Activated CD8-positive, alpha-beta memory T cell treated with anti-CD3 and anti-CD28 coated beads for 1 hour (primary cell): ENCODE measurements at places on chromosomes 2 and 18.

DNA sequence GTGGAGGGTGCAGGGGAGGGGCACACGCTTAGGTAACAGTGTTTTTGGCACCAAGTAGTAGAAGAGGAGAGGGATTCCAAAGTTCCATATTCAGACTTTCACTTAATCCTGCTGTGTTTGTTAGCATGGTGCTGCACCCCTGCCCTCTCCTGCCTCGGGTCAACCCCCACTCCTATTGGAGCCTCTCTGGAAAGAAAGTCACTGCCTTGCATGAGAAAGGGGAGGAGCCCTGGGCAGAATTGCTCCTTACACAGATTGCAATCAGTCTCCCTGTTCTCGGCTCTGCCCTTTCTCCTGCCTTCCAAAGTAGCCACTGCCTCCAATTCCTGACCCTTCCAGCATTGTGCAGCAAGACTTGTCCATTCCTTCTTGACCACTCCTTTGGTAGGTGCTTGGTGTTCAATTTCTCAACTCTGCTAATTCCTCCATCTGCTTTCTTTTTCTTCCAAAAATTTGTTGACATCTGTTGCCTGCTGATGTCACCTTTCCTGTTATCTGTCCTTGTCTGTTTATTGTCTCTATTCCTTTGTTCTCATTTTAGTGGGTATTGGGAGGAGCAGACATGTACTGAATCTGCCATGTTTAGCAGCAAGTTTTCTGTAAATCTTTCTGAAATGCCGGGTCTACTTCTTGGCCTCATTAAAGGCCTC lies 225.4 kb downstream of the LOXHD1 start:
- DNase-seq: no peak

GRCh38 chr2:169818241-169818640 lies 6.5 kb downstream of the METTL5 start:
- DNase-seq: no peak

GRCh38 chr2:143192716-143193115 lies 63.5 kb downstream of the ARHGAP15 start:
- no peak for DNase-seq

GRCh38 chr2:107542314-107542740 lies 284.4 kb upstream of the RGPD4 start:
- DNase-seq: no peak

- DNase-seq: no peak
These were observed 162.6 kb upstream of the SIX3 start for GRCh38 chr2:44778671-44779476.

- no peak for DNase-seq
These were observed 184.5 kb upstream of the VRK2 start for GRCh38 chr2:57862153-57862552.

DNA sequence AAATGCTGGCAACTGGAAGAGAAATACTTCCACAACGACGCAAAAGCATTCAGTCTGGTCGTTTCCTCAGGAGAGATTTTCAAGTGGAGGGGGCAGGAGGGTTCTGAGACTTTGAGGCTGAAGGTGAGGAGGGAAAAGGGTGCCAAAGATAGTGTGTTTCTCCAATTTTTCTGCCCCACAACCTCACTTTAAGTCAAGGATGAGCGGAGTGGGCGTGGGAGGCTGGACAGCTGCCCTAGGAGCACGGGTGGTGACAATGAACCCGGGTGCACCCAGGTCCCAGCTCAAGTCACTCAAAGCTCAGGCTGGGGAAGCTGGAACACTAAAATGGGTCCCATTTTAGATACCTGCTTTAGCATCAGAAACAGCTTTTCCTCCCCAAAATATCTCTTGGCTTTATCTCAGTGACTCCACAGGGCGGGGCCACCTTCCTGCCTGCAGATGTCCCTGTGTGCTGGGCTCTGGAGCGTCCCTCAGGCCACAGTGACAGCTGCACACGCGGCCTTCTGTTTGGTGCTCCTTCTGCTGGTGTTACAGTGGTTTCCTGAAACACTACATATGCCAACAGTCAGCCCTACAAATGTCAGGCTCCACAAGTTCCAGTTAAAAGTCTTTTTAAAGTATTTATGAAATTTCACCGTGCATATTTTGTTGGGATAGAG lies 1.4 kb upstream of the MBP start:
- no peak for DNase-seq

GRCh38 chr18:47118981-47119380 lies 31.3 kb downstream of the HDHD2 start:
- no peak for DNase-seq

DNA sequence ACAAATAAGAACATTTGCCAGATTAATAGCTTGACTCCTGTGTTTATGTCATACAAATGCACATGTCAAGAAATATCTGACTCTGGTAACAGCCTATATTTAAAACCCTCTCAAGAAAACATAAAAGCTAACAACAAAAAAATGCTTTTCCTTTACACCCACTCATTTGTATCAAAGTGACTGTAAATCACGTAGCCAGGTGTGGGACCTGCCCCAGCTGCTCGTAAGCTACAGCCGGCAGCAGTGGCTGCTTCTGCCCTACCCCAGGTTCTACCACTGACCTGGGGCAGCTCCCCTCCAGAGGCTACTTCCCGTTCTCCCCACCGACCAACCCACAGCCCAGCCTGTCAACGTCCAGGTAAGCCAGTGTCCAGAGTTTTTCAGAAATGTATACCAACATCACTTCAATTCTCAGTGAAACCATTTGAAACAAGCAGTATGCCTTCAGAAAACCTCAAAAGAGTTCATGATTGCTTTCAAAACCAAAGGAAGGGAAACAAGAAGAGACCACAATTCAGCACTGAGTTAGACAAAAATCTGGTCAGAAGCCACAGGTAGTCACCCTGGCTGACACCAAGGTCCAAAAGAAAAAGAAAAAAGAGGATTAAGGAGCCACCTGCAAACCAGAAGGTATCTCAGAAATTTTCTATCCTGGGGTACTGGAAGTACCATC lies 40.4 kb downstream of the KIDINS220 start:
- DNase-seq: no peak

DNA sequence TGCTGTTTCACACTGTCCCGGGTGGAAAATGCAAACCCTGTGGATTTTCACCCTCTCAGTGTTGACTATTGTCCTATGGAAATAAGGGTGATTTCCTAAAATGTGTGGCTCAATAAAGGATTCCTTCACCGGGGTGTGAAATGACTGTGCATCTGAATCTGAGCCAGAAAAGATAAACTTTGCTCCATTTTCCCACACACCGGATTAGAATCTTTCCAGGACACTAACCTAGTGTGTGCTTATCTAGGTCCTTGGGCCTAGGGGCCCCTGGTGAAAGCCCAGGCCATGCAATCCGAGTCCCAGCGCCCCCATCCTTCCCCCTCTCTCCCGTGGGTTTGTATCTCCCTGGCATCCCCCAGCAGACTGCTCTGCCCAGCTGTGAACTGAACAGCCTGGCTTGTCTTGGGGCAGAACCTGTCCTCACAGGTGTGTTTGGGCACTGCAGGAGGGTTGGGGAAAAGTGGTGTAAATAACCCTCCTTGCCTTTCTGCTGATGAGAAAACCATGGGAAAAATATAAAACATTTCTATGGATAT lies 17.3 kb downstream of the KLHL29 start:
- DNase-seq: no peak

GRCh38 chr2:71379086-71379485 lies 47.5 kb downstream of the ZNF638 start:
- no peak for DNase-seq

- DNase-seq: no peak
These were observed 50.4 kb downstream of the PDK1 start for GRCh38 chr2:172606285-172606684.

GRCh38 chr2:15731889-15732271 lies 140.2 kb downstream of the DDX1 start:
- DNase-seq: no peak

- DNase-seq: no peak
These were observed 117.3 kb downstream of the LDLRAD4 start for GRCh38 chr18:13335903-13336302.

- DNase-seq: no peak
These were observed 48.0 kb downstream of the TEX44 start for GRCh38 chr2:231640641-231641111.

DNA sequence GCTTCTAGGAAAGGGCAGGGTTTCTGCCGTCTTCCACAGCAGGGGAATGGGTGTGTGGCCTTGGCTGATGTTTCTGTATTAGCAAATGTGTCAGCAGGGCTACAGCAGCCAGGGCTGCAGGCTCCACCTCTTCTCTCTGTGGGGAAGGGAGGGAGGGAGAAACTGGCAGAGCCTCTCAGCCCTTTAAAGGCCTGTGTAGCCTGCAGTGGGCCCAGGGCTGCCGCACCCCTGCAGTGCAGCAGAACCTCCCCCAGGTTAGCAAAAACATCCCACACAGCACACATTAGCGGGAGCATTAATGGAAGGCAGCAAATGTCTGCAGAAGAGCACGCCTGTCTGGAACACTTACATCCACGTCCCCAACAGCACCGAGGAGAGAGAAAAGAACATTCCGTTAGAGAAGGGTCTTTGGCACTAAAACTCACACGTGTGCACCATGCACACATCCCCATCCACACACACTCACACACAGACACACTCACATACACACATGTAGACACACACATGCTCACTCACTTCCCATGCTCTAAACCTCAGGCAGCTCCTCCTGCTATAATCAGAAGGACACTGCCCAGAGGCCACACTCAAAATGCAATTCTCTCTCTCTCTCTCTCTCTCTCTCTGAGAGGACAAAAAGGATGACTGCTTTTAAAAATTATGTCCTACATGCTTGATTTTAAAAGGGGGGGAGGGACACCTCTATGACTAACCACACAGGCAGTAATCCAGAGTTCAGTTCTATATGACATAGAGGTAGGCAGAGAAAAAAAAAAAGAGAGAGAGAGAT lies 24.1 kb downstream of the MRPL35 start:
- DNase-seq: no peak

DNA sequence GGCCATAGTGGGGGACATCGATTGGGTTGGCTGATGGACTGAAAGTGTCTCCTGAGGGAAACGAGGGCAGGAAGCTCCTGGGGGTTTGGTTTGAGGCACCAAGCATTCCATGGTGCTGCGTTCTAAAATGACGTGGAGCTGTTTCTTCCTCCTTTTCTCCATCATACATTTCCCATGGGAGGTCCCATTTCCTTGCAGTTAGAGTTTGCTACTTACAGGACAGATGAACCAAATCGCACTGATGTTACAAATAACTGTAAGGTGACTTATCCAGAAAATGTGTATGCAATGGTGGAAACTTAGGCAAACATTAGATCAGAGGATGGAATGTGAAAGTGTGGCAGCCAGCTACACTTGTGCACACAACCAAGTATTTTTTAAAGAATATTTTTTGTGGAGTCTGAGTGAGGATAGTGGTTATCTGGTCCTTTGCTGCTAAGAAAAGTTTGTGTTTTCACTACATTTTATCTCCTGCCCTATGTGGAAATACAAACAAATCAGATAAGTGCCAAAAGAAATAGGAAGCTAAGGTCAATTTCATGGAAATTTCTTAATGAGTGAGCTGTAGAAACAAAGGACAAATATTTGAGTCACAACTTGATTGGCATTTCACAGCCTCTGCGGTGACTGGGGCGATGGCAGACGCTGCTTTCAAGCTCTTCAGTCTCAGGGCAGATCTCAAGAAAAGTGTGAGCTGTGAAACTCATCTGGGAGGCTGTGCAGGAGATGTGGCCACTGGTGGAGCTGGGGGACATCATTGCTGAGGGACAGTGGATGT lies 256.2 kb downstream of the TSN start:
- DNase-seq: no peak

- no peak for DNase-seq
These were observed 63.5 kb upstream of the TAF1B start for GRCh38 chr2:9779596-9780264.

GRCh38 chr2:69943843-69944525 lies 17.4 kb downstream of the ASPRV1 start:
- DNase-seq: no peak

DNA sequence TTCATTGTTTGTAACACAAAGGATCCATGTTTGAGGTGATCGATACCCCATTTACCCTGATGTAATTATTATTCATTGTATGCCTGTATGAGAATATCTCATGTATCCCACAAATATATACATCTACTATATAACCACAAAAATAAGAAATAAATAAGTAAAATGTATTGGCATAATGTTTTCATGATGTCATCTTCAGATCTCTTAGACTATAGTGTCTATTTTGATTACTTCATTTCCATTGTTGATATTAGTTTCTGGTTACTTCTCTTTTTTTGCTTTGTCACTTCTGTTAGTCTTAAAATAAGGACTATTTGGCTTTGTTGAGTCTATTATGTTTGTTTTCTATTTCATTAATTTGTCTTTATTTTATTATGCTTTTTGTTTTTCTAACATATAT lies 109.7 kb downstream of the SLC39A10 start:
- no peak for DNase-seq

GRCh38 chr2:241082341-241083090 lies 19.6 kb downstream of the MTERF4 start:
- DNase-seq: no peak

DNA sequence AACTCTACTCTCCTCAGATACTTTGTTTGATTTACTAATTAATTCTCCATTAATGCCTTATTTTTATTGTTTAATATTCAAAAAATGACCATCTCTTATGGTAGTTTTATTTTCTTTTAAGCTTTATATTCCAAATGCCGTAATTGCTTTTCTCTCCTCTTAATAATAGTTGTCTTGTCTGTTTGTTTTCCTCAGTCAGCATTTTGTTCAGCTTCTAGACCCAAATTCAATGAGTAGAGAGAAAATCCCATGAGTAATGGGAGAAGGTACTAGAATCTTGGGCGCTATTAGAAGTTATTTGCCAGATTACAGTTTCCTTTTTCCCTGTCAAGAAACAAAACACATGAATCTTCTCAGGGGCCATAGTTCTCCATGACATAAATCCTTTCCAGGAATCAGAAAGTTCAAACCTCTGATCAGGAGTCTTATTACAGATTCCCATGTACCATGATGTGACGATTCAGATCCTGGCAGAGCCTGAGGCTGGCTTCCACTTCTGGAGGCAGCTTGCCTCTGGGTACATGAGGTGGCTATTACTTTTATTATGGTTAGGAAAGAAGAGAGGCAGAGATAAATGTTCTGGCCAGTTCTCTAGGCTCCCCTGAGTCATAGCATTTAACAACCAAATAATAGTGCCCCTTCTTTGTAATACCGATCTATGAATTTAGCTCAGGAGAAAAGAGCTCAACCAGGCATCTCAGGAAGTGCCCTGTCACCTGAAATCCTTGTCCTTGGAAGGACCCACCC lies 485.1 kb upstream of the SETBP1 start:
- no peak for DNase-seq

- no peak for DNase-seq
These were observed 230.9 kb downstream of the LTBP1 start for GRCh38 chr2:33177627-33178026.

DNA sequence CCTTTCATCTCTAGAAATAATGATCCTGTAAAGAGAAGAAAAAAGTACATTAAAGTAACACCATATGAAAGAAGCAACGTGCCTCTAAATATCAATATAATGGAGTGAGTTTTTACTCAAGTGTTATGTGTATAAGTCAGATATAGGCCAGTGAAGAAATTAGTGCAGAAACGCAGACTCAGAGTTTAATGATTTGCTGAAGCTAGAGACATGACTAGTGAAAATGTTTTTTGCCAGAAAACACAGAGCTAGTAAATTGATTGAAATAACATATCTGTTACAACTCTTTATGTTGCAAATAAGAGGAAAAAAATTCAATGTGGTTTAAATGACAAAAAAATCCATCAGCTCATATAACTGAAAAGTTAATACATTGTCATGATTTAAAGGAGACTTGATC lies 217.2 kb upstream of the NXPH2 start:
- DNase-seq: no peak
